ENCODE measurements at places on chromosomes 1 and 21.

GRCh38 chr1:206714331-206715058 lies 29.8 kb downstream of the MAPKAPK2 start:
- H3K4me3 ChIP-seq: no peak overlapping the region
- H3K27me3 ChIP-seq: no peaks in the 10 kb centered on the region
- peaks cover 76% of the 10 kb centered on the region for H3K4me1 ChIP-seq
- no peak for DNase-seq
- H3K36me3 ChIP-seq: peaks cover 9% of the 10 kb centered on the region

DNA sequence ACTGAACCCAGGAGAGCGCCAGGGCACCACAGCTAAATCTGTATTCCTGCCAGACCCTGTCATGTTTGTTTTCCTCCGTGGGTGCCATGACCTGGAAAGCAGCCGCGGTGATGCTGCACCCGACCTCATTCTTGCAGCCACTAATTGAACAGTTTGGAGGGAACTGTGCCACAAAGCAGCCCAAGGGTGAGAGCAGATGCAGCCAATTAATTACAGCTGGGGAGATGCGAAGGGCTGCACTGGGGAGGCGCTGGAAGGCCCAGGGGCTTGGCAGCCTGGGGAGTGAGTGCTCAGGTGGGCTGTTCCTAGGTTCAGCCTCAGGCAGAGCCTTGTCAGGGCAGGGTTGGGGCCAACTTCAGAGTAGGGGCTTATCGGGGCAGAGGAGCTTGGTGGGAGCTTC lies 158.4 kb upstream of the CD34 start:
- H3K27ac ChIP-seq: no peak overlapping the region
- peaks cover 5% of the 10 kb centered on the region for H3K27me3 ChIP-seq
- no peaks in the 10 kb centered on the region for H3K4me1 ChIP-seq
- no peak for DNase-seq

GRCh38 chr1:160777486-160778089 lies 18.4 kb upstream of the LY9 start:
- H3K27ac ChIP-seq: no peak overlapping the region
- H3K4me1 ChIP-seq: peaks cover 37% of the 10 kb centered on the region
- peak; percentile 56 for DNase-seq
- H3K4me3 ChIP-seq: no peak overlapping the region
- H3K27me3 ChIP-seq: no peaks in the 10 kb centered on the region

GRCh38 chr1:239677362-239677761 lies 291.0 kb downstream of the CHRM3 start:
- DNase-seq: no peak
- no peak overlapping the region for H3K4me3 ChIP-seq
- no peaks in the 10 kb centered on the region for H3K4me1 ChIP-seq
- H3K27ac ChIP-seq: no peak overlapping the region
- no peaks in the 10 kb centered on the region for H3K36me3 ChIP-seq
- H3K27me3 ChIP-seq: no peaks in the 10 kb centered on the region

DNA sequence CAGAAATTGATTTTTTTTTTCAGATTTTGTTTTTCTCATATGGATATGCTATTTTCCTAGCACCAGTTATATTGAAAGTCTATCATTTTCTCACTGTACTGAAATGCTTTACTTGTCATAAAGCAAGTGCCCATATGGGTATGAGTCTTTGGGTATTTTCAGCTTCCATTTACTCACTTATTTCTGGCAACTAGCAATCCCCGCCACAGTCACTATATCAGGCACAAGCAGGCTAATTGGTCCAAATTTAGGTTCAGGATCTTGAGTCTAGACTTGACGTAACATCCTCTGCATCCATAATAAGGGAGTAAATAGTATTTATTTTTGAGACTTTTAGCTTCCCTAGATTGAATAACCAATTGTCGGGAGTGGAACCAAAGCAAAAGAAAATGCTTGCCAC lies 2.1 kb downstream of the OR10X1 start:
- no peaks in the 10 kb centered on the region for H3K36me3 ChIP-seq
- DNase-seq: no peak
- no peaks in the 10 kb centered on the region for H3K4me1 ChIP-seq

DNA sequence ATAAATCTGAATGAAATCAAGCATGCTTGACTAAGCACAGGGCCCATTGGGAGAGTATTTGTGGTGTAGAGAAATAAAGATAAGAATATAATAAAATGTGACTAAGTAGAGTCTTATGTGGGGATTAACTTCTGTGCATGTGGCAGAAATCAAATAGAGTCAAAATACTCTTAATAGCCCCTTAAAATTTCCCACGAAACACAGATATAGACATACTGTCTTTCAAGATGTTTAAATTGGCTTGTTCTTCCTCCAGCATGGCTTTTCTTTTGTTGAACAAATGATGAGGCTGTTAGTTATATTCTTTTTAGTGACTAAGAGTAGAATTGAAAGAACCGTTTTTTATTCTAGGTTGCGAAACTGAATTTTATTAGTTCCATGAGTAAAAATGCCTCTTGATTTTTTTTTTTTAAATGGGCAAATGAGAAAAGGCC lies 112.3 kb downstream of the RPS6KC1 start:
- H3K4me3 ChIP-seq: no peak overlapping the region
- no peaks in the 10 kb centered on the region for H3K27me3 ChIP-seq
- no peak for DNase-seq

- H3K4me3 ChIP-seq: no peak overlapping the region
- H3K36me3 ChIP-seq: no peaks in the 10 kb centered on the region
- DNase-seq: no peak
- H3K4me1 ChIP-seq: no peaks in the 10 kb centered on the region
- peaks cover 34% of the 10 kb centered on the region for H3K27me3 ChIP-seq
These were observed 33.0 kb upstream of the ADARB1 start for GRCh38 chr21:45041351-45041805.

All from activated CD4-positive, alpha-beta memory T cell treated with anti-CD3 and anti-CD28 coated beads, Interleukin-2, amount 10 ng/mL, durations not matched to agents 7 days and 5 days (primary cell).